Epithelial cell of esophagus (primary cell): ENCODE measurements at places on chromosomes 6 and 20.

DNA sequence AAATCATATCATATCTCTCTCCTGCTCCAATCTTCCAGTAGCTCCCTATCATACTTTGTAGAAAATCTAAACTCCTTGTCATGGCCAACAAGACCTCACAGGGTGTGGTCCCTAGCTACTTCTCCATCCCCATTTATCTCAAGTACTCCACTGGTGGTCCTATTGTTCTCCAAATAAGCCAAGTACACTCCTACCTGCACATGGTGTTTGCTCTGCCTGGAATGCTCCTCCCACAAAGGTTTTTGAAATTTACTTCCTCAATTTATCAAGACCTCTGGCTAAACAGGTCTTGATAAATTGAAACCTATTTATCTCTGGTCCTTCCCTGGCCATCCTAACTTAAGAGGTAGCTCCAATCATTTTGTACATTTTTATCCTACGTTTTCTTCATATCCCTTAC is 12.1 kb downstream of the TMX4 start:
- DNase-seq = no peak

- no peak for DNase-seq
Observed at GRCh38 chr6:53095716-53096115, 30.5 kb downstream of the FBXO9 start.

DNA sequence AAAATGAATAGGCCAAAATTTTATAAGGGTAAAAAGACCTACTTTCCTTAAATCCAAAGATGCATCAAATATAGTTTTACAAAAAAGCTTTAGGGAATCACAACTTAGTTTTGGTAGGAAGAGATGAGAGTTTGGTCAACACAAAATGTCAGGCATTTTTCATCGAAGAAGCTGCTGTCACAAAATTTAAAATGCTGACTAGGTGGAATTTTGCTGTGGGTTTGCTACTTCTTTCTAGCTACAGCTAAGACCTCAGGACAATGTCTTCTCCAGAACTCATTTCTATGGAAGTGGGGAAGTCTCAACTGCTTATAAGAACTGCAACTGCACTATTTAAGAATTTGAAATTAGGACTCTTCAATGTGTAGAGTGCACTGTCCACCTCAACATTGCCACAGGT is 351.1 kb downstream of the HAO1 start:
- DNase-seq = no peak

- no peak for DNase-seq
Observed at GRCh38 chr20:45305262-45305661, 1.4 kb upstream of the RBPJL start.

GRCh38 chr6:84681693-84682326 is 82.6 kb downstream of the TBX18 start:
- DNase-seq = no peak

GRCh38 chr6:39934131-39934757 is at the start of gene MOCS1:
Gene MOCS1 (minus strand): TSS chr6:39934462. CDS start chr6:39934417, 45 bp downstream.
- DNase-seq = peak; percentile 7

GRCh38 chr6:33105916-33106871 is 30.4 kb downstream of the HLA-DPB1 start:
- DNase-seq = peak; percentile 78

- no peak for DNase-seq
Observed at GRCh38 chr6:120938164-120938875, 396.0 kb downstream of the TBC1D32 start.

GRCh38 chr6:30463651-30464618 is 25.4 kb upstream of the HLA-E start:
- peak; percentile 21 for DNase-seq

DNA sequence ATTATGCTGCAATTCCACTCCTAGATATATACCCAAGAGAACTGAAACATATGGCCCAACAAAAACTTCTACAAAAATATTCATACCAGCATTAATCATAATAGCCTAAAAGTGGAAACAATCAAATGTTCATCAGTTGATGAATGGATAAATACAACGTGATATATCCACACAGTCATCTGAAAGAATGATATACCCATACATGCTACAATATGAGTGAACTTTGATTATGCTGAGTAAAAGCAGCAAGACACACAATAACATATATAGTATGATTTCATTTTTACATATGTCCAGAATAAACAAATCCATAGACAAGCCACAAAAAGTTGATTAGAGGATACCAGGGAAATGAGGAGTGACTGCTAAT is 30.7 kb downstream of the CDK19 start:
- no peak for DNase-seq

- DNase-seq = no peak
Observed at GRCh38 chr6:142694054-142694453, 250.9 kb downstream of the HIVEP2 start.

DNA sequence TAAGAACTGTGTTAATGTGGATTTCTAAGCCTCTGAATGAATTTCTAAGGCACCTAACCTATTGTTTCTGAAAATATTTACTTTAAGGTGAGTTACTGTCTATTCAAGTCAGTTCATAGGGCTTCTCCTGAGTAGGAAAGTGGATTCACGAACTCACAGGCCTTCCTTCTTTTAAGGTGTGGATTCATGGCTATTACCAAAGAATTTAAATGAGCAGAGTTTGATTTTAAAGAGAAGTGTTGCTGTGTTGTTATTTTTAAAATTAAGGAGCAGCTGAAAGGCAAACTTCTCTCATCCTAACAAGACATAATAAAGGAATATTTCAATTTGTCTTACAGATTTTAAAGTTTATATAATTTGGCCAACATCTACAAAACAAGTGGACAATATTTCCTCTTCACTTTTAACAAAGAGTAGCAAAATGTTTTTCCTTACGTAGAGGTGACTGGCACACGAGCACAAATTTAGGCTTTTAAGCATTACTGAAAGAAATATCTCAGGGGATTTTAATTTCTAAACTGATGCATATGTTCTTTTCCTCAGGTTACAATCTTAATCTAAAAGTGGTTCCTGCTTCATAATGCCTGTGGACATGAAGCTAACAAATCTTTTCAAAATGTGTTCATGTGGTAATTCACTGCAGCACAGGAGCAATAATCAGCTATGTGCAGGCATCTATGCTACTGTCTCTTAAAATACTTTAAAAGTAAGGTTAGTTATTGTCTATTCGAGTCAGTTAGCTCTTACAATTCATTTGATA is 602 bp upstream of the TSPYL4 start:
- no peak for DNase-seq

DNA sequence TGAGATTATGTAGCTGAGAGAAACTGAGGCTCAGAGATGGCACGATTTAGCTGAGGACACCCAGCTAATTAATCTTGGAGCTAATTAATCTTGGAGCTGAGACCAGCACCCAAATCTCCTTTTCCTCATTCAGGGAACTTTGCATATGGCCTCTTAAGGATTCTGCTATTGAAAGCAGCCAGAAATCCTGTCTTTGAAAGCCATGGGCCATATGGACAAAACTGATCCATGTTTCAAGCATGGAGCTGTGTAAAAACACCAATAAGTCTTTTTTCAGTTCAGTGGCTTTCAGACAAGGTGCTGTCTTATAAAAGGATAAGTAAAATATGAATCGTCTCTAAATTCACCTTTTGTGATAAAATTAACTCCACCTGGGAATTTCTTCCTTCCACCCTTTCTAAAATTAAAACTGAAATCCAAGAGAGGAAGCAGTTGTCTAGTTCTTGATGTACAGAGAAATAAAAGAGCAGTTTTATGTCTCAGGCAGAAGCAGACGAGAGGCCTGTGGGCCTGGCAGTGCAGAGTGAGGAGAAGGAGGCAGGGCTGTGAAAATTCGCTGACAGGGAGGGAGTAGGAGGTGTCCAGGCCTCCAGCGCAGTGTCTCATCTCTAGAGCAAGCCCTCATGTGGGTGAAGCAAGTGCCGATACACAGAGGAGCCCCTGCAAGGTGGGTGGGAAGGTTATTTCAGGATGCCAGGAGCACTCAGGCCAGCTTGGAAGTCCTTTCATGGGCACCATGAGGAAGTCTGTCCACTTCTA is 266.9 kb downstream of the UST start:
- DNase-seq = no peak

DNA sequence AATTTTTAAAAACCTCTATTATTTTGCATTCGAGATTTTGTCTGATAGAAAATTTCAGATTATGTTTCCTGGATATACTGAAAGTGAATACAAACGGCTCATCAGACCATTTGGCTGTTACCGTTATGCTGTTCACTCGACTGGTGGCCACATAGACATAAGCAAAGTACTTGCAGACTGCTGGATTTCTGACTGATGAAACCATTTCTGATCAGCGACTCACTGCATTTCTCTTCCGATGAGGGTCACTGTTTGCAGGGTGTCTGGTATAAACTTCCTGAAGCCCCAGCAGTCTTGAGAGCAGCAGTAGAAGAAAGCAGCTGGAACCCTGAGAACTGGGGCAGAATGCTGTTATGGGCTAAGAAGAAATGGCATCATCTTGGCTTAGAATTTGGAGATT is 17.7 kb downstream of the SNX9 start:
- DNase-seq = peak; percentile 56

- peak; percentile 97 for DNase-seq
Observed at GRCh38 chr6:3390698-3391097, 66.2 kb downstream of the SLC22A23 start.

- no peak for DNase-seq
Observed at GRCh38 chr20:34747479-34747878, 43.3 kb downstream of the TP53INP2 start.

DNA sequence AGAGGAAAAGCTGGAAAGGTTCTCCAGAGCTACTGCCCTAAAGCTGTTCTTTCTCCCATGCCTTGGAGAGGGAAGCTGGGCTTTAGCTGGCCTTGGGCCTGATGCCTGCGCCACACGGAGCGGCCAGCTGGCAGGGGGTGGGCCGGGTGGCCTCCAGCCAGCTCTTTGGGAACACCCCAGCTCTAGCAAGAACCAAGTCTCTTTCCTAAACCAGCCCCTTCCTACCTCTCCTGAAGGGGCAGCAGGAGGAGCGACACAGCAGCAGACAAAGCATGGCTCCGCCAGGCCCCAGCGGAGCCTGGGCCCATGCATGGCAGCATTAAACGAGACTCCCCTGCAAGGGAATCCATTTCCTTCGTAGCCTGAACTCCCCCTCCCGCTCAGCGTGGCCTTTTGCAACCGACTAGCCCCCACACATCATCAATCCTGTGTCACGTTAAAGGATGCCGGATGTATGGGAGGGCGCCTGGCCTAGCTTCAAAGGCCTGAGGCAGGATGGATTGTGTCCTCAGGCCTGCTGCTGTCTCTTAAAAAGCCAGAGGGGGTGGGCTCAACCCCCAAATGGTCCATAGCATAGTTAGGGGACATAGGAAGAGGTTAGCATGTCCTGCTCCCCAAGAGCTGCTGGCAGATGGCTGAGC is 14.0 kb downstream of the MRPS18A start:
- DNase-seq = no peak

GRCh38 chr6:21187485-21187884 is 406.1 kb upstream of the SOX4 start:
- DNase-seq = no peak

- DNase-seq = no peak
Observed at GRCh38 chr20:37111926-37112455, 16.2 kb upstream of the RBL1 start.

GRCh38 chr20:23257106-23257761 is 93.4 kb upstream of the NXT1 start:
- no peak for DNase-seq

- no peak for DNase-seq
Observed at GRCh38 chr6:3557336-3557735, 100.5 kb upstream of the SLC22A23 start.
